ENCODE measurements at places on chromosomes 7 and 10.

DNA sequence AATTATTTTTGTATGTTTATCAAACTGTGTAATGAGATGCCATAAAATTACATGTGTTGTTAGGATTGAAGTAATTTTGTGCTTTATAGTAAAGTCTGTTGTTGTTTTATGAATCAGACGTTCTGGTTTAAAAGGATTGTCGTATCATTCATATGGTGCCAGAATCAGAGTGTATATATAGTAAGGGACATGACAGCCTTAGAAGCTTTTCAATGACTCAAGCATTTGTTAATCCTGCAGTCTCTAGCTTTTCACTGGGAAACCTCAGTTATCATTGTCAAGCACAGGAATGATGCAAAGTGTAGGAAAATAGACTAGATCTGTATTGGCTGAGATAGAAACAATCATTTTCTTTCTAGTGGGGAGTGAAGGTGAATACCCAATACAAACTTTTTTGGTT, 57.5 kb downstream of the TRRAP start:
- no peak for DNase-seq

- no peak for DNase-seq
These were observed 201.4 kb downstream of the TNS3 start for GRCh38 chr7:47380325-47381133.

- no peak for DNase-seq
These were observed 5.3 kb upstream of the KLRG2 start for GRCh38 chr7:139488810-139489209.

- no peak for DNase-seq
These were observed 534.5 kb downstream of the TNS3 start for GRCh38 chr7:47047384-47047783.

GRCh38 chr10:78337646-78338391, 304.2 kb downstream of the RPS24 start:
- DNase-seq = no peak

DNA sequence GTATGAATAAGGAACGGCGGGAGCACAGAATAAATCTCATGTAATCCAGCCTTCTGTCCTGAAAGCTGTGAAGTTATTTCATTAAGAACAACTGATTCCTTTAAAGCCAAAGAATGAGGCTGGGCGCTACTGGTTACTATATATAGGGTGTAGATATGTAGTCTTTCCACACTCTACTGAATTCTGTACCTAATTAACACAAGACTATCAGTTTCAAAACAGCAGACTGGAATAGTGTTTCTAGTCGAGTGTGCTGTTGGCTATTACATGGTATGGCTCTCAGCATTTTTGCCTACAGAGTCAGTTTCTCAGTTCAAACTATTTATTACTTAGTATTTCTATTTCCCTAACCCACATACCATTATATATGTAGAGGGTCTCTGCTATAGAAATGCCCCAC, 163.3 kb downstream of the THSD7A start:
- DNase-seq = no peak

DNA sequence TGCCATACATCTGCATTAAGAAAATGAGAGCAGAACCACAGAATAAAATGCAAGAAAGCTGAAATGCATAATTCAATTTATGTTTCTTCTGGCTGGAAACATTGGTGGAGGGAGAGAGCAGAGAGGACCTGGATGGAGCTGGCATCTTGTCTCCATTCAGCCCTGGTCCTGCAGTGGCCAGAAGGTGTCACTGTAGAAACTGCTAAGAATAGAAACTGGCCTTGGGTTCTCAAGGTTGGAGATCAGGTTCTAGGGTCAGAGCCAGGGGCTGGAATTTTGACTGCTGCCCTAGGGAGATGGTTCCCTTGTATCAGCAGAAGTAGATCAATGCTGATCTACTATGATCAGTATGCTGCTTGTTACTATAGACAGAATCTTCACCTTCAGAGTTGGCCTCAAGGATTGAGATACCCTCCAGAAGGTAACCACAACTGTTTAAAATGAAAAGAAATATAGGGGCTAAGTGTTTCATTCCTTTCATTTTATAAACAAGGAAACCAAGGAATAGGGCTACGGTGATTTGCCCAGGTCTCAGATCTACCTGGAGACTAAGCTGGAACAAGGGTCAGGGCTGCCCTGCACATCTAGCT, 13.1 kb downstream of the TAS2R41 start:
- no peak for DNase-seq

DNA sequence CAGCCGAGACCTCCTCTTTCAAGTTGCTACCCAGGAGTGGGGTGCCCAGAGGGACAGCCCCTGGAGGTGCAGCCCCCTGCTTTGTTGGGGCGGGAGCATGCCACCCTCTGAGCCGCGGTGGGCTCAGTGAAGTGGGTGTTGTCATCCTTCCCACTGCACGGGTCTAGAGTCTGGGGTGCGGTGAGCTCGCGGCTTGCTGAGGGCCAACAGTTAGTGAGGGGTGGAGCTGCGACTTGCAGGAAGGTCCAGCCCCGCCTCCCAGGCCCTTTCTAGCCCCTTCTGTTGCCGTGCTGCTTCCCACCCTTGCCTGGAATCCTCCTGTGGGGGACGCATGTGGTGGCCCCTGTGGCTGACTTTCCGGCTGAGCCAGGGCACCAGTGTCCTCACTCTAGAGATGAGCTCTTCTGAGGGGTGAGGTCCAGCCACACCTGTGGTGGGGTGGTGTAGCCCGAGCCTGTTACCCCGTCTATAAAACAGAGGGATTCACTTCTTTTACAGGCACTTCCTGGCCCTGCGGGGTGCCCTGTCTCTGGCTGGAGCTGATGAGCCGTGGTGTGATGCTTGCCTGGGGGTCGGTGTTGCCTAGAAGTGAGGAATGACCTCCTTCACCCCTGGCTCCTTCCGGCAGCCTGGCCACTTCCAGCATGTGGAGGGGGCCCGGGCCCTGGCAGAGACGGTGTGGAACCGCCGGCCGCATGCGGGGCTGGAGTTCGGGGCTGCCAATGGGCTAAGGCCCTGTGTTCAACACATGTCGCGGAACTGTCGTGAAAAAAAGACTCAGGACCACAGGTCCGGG, 127.9 kb downstream of the FAM53B start:
- DNase-seq = no peak

DNA sequence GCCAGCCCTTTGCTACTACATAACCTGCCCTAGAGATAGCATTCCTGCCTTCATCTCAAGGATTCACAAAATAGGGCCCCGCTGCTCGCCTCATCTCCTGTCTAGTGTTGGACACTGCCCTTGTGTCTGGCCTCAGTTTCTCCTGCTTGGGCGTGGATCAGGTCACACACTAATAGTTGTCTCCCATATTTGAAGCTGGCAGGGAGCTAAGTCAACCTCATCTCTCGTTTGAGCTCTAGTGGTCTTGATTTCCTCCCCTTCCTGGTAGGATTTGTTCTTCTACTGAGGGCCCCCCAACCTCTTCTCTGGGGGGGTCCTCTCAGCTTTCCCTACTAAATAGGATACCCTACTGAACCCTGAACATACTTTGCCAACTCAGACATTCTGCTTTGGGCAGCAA, 42.2 kb downstream of the ADCYAP1R1 start:
- DNase-seq = no peak

- DNase-seq = no peak
These were observed 50.7 kb upstream of the RHEB start for GRCh38 chr7:151570366-151570915.

DNA sequence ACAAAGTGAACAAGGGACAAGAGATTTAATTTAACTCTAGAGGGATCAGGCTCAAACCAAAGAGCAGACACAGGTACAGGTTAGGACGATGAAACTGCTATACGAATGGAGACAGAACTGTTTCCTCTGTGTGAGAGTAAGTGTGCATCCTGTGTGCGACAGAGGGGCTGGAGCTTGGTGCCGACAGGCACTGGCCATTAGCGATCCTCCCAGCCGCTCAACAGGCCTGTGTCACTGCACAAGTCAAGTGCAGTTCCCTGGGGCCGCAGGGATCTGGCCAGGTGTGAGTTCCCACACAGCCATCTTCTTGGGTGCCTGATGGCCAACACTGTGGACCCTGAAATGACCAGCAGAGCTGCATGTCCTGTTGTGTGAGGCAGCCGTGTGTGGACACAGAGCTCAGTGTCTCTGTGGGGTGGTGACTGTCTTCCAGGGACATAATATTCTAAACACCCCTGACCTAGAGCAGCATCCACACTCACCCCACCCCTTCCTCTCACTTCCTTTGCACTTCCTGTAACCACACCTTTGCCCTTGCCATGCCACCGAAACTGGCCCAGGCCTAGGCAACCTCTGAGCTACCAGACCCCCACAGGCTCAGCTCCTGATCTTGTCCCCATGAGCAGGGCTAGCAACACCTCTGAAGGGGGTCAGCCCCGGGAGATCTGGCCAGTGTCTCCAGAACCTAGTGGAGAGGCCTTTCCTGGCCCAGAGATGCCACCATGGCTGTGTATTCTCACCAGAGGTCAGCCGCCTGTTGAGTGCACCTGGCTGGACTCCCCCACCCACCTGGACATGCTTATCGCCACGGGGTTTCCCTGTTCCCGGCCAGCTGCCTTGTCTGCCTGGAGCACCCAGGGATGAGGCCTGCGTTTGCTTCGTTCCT, 11.7 kb upstream of the TBRG4 start:
- DNase-seq = no peak

DNA sequence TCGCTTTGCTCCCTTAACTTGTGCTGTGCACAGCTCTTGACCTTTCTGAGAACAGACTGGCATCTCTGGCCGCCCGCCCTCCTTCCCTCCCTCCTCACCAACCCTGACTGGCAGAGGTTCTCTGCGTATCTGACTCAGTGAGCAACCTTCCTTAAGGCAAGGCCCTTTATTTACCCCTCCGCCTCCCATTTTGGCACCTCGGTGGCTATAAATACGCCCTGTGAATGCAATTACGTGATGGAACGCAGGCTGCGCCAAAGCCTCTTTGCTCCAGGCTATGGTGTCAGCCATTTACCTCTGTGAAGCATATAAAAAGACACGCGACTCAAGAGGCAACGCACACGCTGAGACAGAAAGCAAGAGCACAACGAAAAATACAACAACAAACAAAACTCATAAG, 764.3 kb downstream of the SUGCT start:
- no peak for DNase-seq

- no peak for DNase-seq
These were observed 112.5 kb upstream of the ARID5B start for GRCh38 chr10:61789031-61789430.

DNA sequence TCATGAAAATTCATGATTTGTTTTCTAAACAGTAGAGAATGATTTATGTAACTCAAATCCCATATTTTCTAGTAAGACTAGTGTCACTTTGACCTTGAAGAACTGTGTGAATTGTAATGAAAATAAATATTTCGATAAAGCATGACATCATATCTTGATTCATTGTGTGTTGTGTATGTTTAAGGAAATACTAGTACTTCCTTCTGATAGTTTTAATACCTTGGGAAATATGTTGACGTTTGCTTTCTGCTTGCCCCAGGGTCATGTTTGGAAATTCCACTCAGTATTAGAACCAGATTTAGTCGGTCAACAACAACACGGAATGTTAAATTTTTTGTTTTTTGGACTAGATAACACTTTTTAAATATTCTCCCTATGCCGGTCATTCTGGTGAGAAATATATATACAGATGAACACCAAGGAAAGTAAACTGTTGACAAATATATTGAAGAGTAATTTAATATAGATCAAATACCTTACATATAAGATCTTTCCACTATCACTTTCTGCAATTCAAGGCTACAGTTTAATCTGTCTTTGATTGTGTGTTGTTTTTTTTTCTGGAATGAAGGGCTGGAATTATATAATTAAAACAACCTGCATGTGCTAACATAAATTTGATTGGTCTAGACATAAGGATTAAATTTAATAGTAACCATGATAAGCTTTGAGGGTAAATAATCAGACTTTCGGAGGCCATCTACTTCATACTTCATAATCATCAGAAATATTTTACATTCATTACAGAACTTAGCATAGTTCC, 126.2 kb downstream of the MDFIC start:
- no peak for DNase-seq

- no peak for DNase-seq
These were observed 98.2 kb downstream of the RAB11FIP2 start for GRCh38 chr10:117948493-117948892.

DNA sequence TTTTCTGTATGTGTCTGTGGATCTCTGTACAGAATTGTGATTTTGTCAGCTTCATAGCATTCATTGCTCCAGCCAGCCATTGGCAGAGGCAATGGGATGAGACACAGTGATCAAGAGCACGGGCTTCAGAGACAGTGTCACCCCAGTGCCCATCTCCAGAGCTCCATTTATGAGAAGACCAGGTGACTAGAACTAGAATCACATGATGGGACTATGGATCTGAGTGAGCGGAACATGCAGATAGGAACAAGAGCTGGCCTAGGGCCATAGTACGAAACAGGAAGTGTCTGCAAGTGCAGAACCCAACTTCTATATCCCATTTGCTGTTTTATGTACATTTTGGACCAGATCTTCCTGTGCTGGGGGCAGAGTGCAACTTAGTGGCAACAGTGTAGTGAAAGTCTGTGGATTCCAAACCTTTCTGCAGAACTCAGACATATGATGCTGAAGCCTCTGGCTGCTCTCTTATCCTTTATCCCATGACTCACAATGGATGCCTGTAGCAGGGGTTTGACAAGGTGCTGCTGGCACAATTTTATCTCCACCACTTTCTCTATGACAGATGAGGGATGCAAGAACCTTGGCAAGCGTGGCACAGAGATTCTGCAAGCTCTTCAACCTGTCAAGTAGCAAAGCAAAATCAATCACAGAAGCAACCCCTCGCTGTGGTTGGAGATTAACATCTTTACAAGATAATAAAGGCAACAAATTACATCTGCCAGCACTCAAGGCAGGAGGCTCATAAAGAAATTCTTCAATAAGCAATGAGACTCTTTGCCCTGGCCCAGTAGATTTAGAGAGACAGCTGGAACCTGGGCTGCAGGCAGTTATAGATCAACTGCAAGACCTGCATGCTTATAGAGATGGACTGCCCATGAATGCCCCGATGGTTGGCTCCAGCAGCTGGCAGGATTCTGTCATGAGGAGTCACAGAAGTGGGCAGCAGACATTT, 681.3 kb downstream of the TNS3 start:
- DNase-seq = no peak

- DNase-seq = no peak
These were observed 553.8 kb downstream of the GRM8 start for GRCh38 chr7:126698909-126699308.

DNA sequence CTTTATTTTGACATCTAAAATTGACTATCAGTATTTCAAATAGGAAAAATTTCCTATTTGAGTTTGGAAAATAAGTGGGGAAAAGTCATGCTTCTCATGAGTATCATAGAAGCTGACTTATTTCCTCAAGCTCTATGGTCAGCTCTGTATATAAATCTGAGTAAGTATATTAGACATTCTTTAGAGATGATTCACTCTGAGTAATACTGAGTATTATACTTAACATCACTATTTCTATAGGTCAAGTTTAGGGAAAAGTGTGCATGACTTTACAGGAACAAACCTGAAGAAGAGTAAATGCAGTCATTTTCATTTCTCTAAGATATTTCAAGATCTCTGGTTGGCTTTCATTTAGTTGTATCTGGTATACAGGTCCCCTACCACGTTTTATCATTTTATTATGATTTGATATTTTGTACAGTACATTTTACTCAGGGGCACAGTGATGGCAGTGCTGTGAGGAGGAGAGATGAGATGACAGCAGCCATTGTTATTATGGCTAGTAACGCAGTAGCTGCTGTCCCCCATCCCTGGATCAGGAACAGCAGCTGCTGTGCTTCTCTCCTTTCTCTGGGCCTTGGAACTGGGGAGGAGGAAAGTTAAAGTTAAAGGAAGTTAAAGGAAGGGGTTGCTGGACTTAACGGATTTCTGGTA, 15.2 kb downstream of the SND1 start:
- no peak for DNase-seq

Measured in Ammon's horn (tissue), 1 donor.